ENCODE measurements at places on chromosomes 7 and 10. TPM values are rescaled to one million over a fixed set of nuclear protein-coding genes. Genes with fewer than 3 reads are reported as not detected.

Gene COL1A2
- total RNA-seq: 252 TPM

DNA sequence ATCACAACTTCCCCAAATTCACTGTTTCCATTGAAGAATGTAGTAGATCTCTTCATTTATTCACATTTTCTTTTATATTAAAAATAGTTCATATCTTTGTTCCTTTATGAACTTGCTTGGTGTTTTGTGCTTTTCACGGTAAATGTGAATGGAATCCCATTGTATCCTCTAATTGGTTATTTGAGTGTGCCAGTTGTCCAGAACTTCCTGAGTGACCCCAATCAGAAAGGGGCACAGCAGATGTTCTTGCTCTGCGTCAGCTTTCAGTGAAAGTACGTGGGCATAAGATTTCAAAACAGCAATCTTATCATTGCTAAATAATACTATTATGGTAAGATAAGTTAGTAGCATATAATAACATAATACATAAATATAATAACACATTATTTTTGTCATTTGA lies 47.0 kb downstream of the PTPRZ1 start:
- no peak for DNase-seq

- peak; percentile 77 for DNase-seq
Measured at GRCh38 chr7:151276666-151277590, 28.4 kb upstream of the SMARCD3 start.

GRCh38 chr10:102675666-102676533 lies 31.6 kb downstream of the TRIM8 start:
- no peak for DNase-seq

Gene TFPI2
- total RNA-seq: 1.9 TPM

Gene SPDYE6
- total RNA-seq: not detected

GRCh38 chr7:14271441-14271840 lies 282.0 kb upstream of the ETV1 start:
- no peak for DNase-seq

Gene ANKRD1
- 47.5 TPM for total RNA-seq

DNA sequence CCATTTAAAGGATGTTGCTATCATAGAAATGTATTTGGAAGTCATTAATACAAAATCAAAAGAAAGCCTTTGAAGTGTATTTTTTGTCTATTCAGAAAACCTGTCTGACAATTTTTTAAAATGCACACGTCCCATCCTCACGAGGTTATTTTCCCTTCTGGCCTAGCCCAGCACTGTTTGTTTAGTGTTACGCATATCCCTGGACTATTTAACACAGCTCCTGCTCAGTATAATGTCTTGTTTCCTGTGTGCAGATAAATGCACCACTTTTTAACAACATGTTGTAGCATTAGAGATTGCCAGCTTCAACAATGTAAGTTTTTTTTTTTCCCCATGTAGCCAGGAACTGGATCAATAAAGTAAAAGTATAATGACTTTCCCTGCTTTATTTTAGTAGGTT lies 102.6 kb upstream of the SFMBT2 start:
- no peak for DNase-seq

GRCh38 chr10:46266306-46266985 lies 20.4 kb upstream of the ANTXRL start:
- no peak for DNase-seq

GRCh38 chr7:134255814-134256213 lies 60.9 kb downstream of the SLC35B4 start:
- DNase-seq: no peak

DNA sequence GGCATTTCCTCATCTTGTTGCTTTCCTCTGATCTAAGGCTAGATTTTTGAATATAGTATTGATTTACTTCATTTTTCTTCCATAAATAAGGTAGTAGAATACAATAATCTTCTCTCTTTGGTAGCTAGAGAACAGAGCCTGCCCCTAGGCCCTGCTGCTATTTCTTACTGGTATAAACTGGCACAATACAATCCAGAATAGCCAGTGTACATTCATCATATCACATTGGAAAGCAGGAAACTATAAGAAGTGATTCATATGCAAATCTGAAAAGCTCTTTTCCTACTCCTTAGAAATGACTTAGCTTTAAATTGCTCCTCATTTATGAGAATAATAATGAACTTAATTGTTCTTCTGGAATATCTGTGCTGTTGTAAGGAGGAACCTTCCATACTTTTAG lies 100.2 kb downstream of the KCND2 start:
- no peak for DNase-seq

- no peak for DNase-seq
Measured at GRCh38 chr7:149768931-149769330, 4.5 kb downstream of the ZNF467 start.

Measured in lower lobe of right lung (tissue), 2 donors.